HuH-7.5 (cell line): ENCODE measurements at places on chromosomes 7 and 10.
A peak's percentile ranks its signal among the peaks of the same experiment; 100 is the strongest.

GRCh38 chr10:43970018-43970698 lies 321.5 kb upstream of the ZNF32 start:
- DNase-seq, result no peak

- DNase-seq, result no peak
These were observed 144.1 kb downstream of the TCF7L2 start for GRCh38 chr10:113094114-113094486.

DNA sequence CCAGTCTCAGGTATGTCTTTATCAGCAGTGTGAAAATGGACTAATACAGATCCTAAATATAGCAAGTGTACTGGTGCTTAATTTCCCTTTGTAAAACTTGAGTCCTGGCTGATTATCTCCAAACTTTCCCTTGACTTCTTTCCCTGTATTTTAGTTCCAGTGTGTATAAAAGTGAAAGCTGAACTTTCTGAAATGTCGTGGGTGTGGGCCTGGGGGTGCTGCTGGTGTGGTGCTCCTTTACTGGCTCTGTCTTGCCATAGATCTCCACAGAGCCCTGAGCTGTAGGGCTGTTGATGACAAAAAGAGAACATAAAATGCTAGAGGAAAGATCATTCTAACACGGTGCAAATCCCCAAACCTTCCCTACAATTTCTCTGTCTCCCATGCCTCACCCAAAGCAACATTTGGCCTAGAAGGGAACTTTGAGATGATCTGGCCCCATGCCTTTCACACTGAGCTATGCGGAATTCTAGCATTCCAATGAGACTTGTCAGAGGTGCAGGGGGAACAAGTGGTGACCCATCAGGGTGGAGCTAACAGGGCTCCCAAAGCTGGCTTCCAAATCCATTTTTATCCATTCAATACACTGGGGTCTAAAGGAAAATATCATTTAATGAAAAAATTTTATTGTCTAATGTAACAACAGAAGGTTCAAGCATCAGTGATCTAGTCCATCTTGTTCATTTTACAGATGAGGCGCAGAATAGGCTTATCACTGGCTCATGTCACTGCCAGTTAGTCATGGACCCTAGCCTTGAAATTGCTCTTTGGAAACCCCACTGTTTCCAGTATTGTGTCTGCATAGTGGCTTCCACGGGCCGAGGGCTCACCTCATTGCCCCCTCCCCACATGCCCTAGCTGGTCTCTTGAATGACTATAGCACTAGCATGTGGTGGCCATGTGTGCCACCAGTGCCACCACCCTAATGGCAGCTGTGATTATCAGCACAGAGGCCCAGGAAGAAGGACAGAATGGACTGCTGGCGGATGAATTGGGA lies 1000.9 kb downstream of the LRMDA start:
- DNase-seq, result no peak

- no peak for DNase-seq
These were observed 520.2 kb upstream of the ZWINT start for GRCh38 chr10:56881218-56881617.

DNA sequence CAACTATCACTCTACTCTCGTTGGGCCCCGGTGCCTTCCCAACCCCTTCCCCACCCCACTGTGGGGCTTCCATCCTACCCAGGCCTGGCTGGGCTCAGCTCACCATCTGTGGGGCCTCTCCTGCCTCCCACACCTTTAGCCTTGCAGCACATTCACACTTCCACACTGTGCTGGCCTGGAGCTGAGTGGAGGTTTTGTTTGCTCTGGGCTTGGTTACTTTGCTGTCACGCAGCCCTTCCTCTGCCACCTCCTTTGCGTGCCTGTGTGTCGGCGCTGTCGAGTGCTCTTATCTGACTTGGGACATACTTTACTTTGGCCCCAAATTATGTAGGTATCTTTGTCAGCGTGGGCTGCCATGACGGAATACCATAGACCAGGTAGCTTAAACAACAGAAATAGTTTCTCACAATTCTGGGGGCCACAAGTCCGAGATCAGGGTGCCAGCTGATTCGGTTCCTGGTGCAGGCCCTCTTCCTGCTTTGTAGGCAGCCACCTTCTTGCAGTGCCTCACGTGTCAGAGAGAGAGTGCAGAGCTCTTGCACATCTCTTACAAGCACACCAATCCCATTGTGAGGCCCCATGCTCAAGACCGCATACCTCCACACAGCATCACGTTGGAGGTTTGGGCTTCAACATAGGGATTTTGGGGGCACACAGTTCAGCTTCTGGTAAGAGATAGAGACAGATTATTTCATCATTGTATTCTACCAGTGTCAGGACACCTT lies 89.0 kb downstream of the CUL1 start:
- no peak for DNase-seq

DNA sequence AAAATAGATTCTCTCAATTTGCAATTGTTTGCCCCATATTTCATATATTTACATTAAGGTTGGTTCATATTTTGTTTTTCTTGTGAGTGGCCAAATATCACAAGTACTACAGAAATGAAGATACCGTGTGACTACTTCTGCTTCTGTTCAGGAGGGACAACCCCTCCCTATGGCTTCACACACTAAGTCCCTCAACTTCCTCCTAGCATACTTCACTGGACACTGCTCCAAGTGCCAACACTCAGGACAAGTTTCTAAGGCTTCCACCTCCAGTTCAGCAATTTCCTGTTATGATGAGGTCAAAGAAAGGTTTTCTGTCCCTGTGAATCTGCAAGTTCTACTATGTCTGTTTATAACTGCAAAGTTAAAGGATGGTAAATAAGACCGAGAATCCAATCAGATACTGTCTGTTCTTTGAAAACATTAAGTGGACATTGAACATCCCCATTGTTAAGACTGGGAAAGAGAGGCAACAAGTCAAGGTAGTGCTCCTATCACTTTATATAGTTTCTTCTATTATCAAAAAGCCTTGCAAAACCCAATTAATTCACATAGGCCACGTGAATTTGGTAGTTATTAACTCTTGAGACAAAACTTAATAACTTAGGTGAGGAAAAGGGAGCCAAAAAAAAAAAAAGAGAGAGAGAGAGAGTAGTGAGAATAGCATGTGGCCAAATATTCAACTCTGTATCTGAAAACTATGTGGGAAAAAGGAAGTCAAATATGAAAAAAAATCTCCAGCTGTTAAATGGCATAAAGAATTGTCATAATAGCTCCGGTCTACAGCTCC lies 81.3 kb upstream of the DKK1 start:
- no peak for DNase-seq

- peak; percentile 66 for DNase-seq
These were observed 168.3 kb upstream of the PPP1R3A start for GRCh38 chr7:114086914-114087652.

- no peak for DNase-seq
These were observed 188.5 kb upstream of the BMPER start for GRCh38 chr7:33716581-33717477.

DNA sequence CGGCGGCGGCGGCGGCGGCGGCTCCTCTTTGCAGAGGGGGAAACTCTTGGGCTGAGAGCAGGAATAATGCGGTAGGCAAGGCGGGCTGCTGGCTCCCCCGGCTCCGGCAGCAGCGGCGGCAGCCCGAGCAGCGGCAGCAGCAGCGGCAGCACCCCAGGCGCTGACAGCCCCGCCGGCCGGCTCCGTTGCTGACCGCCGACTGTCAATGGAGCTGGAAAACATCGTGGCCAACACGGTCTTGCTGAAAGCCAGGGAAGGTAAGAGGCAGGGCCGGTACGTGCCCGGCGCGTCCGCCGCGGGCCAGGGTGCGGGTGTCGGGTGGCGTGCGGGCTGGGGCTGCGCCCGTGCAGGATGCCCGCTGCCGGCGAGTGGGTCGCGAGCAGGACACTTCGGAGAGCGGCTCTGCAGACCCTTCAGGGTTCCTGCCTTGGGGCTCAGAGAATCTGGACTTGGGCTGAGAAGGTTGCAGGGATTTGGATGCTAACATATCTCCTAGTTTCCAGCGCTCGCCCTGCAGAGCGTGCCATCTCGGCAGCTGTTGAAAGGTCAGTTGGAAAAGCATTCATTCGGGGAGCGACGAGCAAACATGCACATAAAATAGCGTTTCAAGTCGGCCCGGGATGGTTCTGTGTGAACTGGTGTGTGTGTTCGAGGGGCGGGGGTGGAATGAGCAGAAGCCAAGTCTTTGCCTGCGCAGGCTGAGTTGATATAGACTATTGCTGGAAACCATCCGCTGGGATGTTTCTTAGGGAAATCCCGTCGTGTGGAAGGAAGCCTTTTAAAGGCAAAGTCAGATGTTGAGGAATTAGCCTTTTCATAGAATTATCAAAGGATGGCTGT lies 562 bp downstream of the GRK5 start:
- DNase-seq, result no peak

DNA sequence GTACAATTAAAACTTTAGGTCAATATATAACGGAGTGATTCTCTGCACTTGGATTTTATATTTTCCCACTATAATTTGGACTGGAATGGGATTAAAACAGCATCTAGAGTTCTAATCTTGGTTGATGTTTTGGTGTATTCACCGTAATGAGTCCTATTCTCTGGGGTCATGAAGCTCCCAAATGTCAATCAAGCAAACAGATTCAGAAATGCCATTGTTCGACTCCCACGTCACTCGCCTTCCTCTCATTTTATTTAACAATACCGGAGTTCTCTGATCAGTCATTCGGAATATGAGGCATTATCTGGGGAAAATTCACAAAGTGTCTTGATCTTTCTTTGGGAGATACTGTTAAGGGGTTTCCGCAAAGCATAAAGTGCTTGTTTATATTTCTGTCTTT lies 26.5 kb downstream of the SKIDA1 start:
- DNase-seq, result no peak

- no peak for DNase-seq
These were observed 116.8 kb downstream of the ABLIM1 start for GRCh38 chr10:114541081-114541796.

DNA sequence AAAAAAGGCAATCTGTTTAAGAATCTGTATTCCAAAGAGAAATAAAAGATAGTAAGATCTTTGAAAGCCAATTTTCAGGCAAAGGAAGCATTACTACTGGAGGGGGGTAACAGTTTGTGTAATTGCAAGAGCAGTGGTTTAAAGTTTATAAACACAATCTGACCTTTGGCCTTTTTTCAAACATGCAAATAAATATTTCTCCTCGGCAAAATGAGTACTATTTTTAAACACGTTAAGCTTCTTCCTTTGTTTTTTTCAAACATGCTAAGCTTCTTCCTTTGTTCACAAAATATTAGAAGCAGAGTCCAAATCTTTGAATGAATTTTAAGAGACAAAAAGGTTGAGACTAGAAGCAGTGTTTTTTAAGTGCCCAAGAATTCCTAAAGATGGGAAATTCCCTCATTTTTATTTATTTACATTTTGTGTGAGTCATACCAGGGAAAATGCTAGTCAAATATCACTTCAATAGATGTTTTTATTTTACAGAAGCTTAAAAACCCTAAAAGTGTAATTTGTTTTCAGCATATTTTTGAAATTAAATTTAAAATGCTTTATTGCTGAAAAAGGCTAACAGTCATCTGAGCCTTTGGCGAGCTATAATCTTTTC lies 229.3 kb downstream of the GPR37 start:
- no peak for DNase-seq

GRCh38 chr7:3002631-3003030 lies 41.0 kb downstream of the CARD11 start:
- no peak for DNase-seq

DNA sequence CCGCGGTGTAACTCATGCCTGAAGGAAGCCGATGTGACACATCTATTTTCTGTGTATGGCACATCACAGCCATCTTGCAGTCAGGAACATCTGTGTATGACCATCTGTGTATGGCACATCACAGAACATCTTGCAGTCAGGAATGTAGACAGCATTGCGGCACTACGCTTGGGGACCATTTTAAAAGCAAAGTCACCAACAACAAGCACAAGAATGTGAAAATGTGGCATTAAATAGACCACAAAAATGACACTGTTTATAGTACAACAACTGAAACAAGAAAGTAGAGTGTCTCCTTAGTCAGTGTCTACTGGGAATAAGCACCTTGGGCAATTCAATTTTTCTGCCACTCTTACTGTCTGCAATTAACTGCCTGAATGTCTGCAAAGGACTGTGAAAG lies 124.4 kb downstream of the HGF start:
- DNase-seq, result no peak

DNA sequence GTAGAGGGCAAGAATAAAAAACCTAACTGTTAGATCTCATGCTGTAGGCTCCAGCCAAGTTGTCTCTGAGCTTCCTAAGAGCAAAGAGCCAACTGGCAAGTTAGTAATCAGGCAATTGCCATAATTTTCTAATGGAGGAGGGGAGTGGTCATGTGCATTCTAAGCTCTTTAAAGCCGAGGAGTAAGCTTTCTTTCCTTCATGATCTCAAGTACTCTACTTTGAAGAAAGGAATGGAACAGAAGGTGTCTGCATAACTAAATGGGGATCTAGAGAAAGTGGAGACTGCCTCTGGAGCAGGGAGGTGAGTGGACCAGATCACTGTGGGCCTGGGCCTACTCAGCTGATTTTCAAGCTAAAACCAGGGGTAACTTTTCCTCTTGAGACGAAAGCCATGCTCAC lies 37.7 kb upstream of the TOMM7 start:
- DNase-seq, result no peak

DNA sequence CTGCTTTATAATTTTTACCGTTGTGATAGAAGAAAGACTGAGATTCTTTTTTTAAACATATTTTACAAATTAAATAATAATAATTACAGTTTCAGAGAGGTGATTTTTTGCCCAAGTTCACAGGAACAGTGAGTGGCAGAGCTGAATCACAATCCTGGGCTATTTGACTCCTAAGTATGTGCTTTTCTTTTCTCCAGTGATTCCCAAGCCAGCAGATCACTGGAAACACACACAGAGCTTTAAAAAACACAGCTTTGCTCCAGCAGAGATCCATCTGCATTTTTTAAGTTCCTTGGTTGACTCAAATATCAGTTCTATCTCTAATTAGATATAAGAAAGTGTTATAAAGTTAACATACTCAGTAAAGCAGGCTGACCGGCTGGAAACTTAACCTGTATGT lies 69.0 kb downstream of the AHR start:
- no peak for DNase-seq

DNA sequence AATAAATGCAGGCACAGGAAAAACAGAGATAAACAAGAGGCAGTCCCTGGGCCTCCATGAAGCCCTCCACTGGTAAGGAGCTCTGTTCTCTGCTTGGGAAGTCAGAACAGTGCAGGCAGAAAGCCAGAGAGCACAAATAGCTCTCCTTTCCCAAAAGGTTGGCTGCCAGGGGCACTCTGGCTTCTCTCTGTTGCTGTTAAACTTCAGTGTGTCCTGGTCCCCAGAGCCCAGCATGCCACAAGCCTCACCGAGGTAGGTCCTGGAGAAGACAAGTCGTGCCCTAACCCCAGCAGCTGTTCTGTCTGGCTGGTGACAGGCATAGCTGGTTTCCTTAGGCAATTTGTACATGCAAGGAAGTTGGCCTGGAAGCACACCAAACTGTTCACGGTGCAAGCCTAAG lies 17.3 kb downstream of the SLC16A12 start:
- no peak for DNase-seq

DNA sequence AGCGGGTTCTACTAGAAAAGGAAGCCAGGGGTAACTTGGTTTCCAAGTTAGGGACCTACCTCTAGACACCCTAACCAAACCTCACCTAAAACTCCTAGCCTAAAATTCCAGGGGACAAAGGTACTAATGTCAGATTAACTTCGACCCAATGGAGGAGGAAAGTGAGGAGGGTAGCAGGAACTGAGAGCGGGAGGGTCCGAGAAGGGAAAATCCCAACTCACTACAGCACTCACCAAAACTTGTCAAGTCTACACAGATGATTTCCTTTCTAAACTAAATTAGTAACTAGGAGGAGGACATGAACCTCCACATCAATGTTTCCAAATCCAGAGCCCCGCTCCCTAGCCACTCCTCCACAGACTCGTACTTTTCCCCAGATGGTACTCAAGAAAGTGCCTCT lies 22.6 kb downstream of the CHCHD3 start:
- DNase-seq, result no peak

GRCh38 chr7:8511855-8512254 lies 78.4 kb downstream of the NXPH1 start:
- DNase-seq, result no peak

- no peak for DNase-seq
These were observed 82.5 kb downstream of the OAT start for GRCh38 chr10:124336186-124336585.
